Astrocyte (in vitro differentiated cells and primary cell): ENCODE measurements at places on chromosomes 6 and 20. TPM values are rescaled to one million over a fixed set of nuclear protein-coding genes. Genes with fewer than 3 reads are reported as not detected.

- no peaks in the 10 kb centered on the region for H3K36me3 ChIP-seq
- no peak for DNase-seq
- H3K27me3 ChIP-seq: no peaks in the 10 kb centered on the region
- H3K4me1 ChIP-seq: no peaks in the 10 kb centered on the region
These were observed 414.1 kb downstream of the PHF3 start for GRCh38 chr6:64049736-64050135.

DNA sequence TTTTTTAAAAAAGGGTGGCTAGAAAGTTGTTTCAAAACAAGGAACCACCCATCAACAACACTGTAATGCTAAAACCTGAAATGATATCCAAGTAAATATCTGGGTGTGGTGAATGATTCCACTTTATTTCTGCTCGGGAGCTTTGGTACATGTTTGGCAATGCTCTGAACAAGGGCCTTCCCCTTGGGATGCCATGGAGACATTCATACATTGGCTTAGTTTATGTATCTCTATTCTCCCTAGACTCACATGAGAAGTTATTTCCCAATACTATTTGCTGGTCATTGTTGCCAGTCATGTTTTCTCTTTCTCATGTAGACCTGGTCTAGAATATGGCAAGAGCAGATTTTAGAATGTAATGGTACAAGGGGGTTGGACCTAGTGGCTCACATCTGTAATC lies 22.9 kb downstream of the ADTRP start:
- no peak overlapping the region for H3K27ac ChIP-seq
- H3K36me3 ChIP-seq: no peaks in the 10 kb centered on the region
- H3K4me3 ChIP-seq: no peak overlapping the region
- DNase-seq: no peak
- no peaks in the 10 kb centered on the region for H3K27me3 ChIP-seq

The MCUR1 gene
- total RNA-seq: 21.5 and 21.8 TPM in 2 replicates

- H3K4me1 ChIP-seq: peaks cover 3% of the 10 kb centered on the region
- peaks cover 7% of the 10 kb centered on the region for H3K27me3 ChIP-seq
These were observed 140.5 kb upstream of the EEF1E1 start for GRCh38 chr6:8242885-8243284.

The PRICKLE4 gene
- total RNA-seq: 3.1 and 3.4 TPM in 2 replicates

GRCh38 chr6:71589254-71589653 lies 297.1 kb upstream of the RIMS1 start:
- H3K4me1 ChIP-seq: no peaks in the 10 kb centered on the region
- H3K27me3 ChIP-seq: no peaks in the 10 kb centered on the region
- H3K4me3 ChIP-seq: no peak overlapping the region
- no peaks in the 10 kb centered on the region for H3K36me3 ChIP-seq
- DNase-seq: no peak

The BPIFA1 gene
- not detected in 2 replicates for total RNA-seq

The EMILIN3 gene
- 0.20 TPM in 1 of 2 replicates, not detected in the other for total RNA-seq

- H3K4me1 ChIP-seq: peaks cover 33% of the 10 kb centered on the region
- no peak overlapping the region for H3K4me3 ChIP-seq
- peak overlapping the region; percentile 20 for H3K27ac ChIP-seq
- peak; percentile 81 for DNase-seq
- no peaks in the 10 kb centered on the region for H3K27me3 ChIP-seq
These were observed 102.4 kb upstream of the SUPT3H start for GRCh38 chr6:45479834-45480751.

The ZC3H12D gene
- 0.05 and 0.10 TPM in 2 replicates for total RNA-seq

- no peaks in the 10 kb centered on the region for H3K4me1 ChIP-seq
- peaks cover 11% of the 10 kb centered on the region for H3K27me3 ChIP-seq
- H3K36me3 ChIP-seq: no peaks in the 10 kb centered on the region
- H3K27ac ChIP-seq: no peak overlapping the region
These were observed 847 bp upstream of the NCR2 start for GRCh38 chr6:41334482-41335040.

- no peak overlapping the region for H3K4me3 ChIP-seq
- DNase-seq: no peak
- no peaks in the 10 kb centered on the region for H3K4me1 ChIP-seq
- no peak overlapping the region for H3K27ac ChIP-seq
- H3K27me3 ChIP-seq: no peaks in the 10 kb centered on the region
These were observed 859.3 kb upstream of the FLRT3 start for GRCh38 chr20:15196547-15197255.

DNA sequence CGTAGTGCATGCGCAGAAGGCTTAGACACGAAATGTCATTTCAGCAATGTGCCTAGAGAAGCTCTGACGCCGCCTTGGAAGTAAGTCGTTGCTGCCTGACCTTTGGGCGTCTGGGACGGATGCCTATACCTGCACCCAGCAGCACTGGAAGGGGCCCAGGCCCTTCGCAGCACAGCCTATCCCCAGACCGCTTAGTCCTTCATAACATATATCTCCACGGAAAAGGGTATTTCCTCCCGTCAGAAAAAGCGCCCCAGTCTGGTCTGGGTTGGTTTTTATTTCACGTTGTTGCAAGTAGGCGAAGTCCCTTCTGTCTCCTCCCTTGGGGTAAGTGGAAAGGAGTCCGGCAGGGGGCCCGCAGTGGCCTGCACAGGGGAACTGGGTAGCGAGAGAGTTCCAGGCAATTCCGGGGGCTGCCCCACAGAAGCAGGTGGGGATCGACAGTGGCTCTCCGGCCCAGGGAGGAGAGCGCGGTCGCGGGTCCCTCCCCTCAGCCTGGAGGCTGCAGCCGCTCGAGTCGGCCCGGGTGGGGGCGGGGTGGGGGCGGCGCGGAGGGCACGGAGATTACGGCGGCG lies 559 bp upstream of the EYA4 start:
- peaks cover 43% of the 10 kb centered on the region for H3K27me3 ChIP-seq
- peaks cover 10% of the 10 kb centered on the region for H3K4me1 ChIP-seq
- DNase-seq: peak; percentile 4
- H3K4me3 ChIP-seq: peak overlapping the region; percentile 62

The ZNF512B gene
- 27.5 and 27.7 TPM in 2 replicates for total RNA-seq

The PPT2 gene
- 25.6 and 33.0 TPM in 2 replicates for total RNA-seq

The SNX9 gene
- 34.8 and 36.0 TPM in 2 replicates for total RNA-seq

The CST4 gene
- total RNA-seq: not detected in 2 replicates

DNA sequence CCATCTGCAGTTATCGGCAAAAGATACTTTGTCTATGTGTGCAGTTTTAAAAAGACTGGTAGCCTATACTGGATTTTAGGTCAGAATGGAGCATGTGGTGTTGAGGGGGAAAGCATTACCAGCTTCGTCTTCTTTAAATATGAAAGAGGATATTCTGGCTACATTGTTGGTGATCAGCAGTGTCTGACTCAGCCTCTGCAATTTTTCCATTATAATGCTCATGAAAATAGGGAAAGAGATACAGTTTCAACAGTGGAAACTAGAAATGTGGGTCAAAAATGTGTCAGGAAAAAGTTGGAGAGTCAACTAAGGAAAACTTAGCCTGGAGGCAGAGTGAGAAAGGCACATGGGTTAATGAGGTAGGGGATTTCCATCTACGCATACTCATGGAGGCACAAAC lies 45.2 kb downstream of the HDGFL1 start:
- H3K4me1 ChIP-seq: peaks cover 10% of the 10 kb centered on the region
- H3K27me3 ChIP-seq: no peaks in the 10 kb centered on the region
- H3K36me3 ChIP-seq: no peaks in the 10 kb centered on the region
- H3K27ac ChIP-seq: peak overlapping the region; percentile 56
- no peak for DNase-seq

- H3K27me3 ChIP-seq: no peaks in the 10 kb centered on the region
- H3K36me3 ChIP-seq: no peaks in the 10 kb centered on the region
- H3K27ac ChIP-seq: no peak overlapping the region
- no peak for DNase-seq
These were observed 27.3 kb downstream of the UNC5CL start for GRCh38 chr6:41011673-41012072.

GRCh38 chr6:136249336-136249735 lies 775 bp downstream of the MTFR2 start:
- peaks cover 1% of the 10 kb centered on the region for H3K36me3 ChIP-seq
- H3K4me3 ChIP-seq: peak overlapping the region; percentile 92
- no peak for DNase-seq
- no peaks in the 10 kb centered on the region for H3K4me1 ChIP-seq
- peak overlapping the region; percentile 61 for H3K27ac ChIP-seq

GRCh38 chr6:142700671-142701312 lies 244.2 kb downstream of the HIVEP2 start:
- H3K4me3 ChIP-seq: no peak overlapping the region
- H3K27me3 ChIP-seq: no peaks in the 10 kb centered on the region
- peaks cover 8% of the 10 kb centered on the region for H3K4me1 ChIP-seq
- no peak overlapping the region for H3K27ac ChIP-seq
- no peak for DNase-seq

DNA sequence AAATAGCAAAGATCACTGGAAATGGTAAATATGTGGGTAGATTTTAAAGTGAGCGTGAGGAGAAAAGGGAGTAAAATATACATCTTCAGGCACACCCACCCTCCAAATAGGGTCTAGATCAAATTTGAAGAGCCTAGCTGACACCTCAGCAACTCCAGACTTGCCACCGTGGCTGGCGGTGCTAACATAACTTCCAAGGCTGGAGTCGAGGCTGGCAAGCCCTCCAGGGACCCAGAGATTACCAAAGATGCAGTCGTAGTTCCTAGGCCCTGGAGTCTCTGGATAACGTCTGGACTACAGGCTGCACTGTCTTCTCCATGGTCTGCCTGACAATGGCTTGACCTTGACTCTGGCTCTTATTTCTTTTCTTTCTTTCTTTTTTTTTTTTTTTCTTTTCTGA lies 22.5 kb downstream of the TUBB2B start:
- H3K36me3 ChIP-seq: no peaks in the 10 kb centered on the region
- no peak overlapping the region for H3K4me3 ChIP-seq
- no peaks in the 10 kb centered on the region for H3K27me3 ChIP-seq

DNA sequence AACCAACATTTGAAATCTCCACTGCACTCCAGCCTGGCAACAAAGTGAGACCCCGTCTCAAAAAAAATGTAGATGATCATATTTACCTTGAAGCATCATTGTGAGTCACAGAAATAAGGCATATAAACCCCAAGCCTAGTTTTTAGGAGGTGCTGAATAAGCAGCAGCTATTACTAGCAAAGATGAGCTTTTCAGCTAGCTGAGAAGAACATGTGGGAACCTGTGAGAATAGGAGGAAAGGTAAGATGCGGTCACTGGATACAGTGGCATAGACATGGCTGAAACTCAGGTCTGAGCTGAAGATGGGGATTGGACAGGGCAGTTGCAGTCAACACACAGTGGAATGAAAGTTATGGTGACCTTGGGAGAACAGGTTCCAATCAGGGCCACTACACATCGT lies 284.3 kb upstream of the IRAK1BP1 start:
- no peaks in the 10 kb centered on the region for H3K36me3 ChIP-seq
- H3K4me1 ChIP-seq: no peaks in the 10 kb centered on the region
- H3K27ac ChIP-seq: no peak overlapping the region
- DNase-seq: no peak

The ZSCAN23 gene
- 3.0 and 4.8 TPM in 2 replicates for total RNA-seq

DNA sequence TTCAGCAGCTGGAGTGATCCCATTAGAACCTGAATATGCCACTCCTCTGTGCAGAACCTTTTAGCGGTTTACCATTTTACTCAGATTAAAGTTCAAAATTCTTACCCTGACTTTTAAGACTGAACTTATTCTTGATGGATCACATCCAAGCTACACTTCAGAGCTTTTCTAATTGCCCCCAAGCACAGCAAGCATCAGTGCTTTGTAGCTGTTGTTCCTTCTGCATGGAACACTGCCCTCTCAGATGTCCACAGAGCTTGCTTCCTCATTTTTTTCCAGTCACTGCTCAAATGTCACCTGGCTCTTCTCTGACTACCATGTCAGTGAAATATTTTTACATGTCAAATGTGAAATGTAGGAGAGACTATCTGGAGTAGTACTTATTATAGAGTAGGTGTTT lies 1.6 kb upstream of the SLC35B3 start:
- peaks cover 10% of the 10 kb centered on the region for H3K4me1 ChIP-seq
- no peak for DNase-seq
- no peaks in the 10 kb centered on the region for H3K27me3 ChIP-seq
- H3K4me3 ChIP-seq: no peak overlapping the region
- H3K36me3 ChIP-seq: no peaks in the 10 kb centered on the region

DNA sequence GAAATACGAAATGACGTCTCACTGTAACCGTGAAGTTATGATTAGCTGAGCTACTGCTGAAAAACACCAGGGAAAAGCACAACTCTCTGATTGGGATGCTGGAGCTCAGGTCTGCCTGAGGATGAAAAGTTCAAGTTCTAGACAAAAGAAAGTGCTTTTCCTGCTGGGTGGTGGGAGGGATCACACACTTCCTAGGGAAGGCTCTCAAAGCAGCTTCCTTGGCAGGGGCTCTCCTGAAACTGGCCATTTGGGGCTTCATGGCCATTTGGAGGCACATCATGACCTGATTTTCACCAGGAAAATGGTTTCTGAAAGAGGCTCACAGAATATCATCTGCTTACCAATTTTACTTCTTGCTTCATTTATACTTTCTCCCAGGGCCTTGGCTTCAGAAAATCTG lies 97.1 kb upstream of the KCNK16 start:
- H3K4me1 ChIP-seq: peaks cover 8% of the 10 kb centered on the region
- H3K4me3 ChIP-seq: no peak overlapping the region
- H3K27ac ChIP-seq: no peak overlapping the region
- no peaks in the 10 kb centered on the region for H3K36me3 ChIP-seq
- DNase-seq: no peak

DNA sequence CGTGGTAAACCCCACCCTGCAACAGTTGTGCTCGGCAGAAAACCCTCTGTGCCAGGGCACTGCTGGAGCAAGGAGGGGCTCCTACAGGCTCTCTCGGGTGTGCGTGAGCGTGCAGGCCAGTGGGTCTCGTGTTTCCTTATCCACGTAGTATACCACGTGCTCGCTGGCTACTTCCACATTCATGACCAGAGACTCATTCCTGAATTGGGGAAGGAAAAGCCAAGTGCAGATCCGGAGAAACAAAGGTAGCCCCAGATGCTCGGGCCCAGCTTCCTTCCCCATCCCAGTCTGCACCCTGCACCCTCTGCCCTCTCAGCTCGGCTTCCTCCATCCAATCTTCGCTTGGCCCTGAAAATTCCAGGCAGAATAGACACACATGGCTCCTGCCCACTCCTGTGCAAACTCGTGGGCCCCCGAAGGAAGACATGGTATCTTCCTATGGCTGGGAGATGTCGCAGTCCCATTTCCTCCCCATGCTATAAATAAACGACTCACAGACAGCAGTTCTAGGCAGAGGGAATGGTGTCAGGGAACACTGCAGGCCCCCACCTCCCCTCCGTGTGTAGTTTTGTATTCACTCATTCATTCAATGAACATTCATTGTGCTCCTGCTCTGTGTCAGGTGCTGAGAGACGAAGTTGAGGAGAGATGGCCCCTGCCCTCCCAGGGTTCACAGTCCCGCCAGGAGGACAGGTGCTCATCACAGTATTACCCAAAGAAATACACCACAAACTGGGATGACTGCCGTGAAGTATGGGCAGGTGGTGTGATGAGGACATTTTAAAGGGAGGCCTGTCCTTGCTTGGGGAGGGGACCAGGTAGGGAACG lies 29.6 kb downstream of the NPEPL1 start:
- no peaks in the 10 kb centered on the region for H3K4me1 ChIP-seq
- no peak overlapping the region for H3K27ac ChIP-seq
- no peaks in the 10 kb centered on the region for H3K36me3 ChIP-seq

- H3K27ac ChIP-seq: no peak overlapping the region
- H3K27me3 ChIP-seq: no peaks in the 10 kb centered on the region
- no peak for DNase-seq
- no peaks in the 10 kb centered on the region for H3K36me3 ChIP-seq
These were observed 22.9 kb downstream of the HLA-DRA start for GRCh38 chr6:32462609-32463008.

The RAET1E gene
- total RNA-seq: not detected in 2 replicates

The SYCP2 gene
- total RNA-seq: 0.27 and 0.72 TPM in 2 replicates
